ENCODE measurements at places on chromosomes 2 and 18. TPM values are rescaled to one million over a fixed set of nuclear protein-coding genes. Genes with fewer than 3 reads are reported as not detected.

DNA sequence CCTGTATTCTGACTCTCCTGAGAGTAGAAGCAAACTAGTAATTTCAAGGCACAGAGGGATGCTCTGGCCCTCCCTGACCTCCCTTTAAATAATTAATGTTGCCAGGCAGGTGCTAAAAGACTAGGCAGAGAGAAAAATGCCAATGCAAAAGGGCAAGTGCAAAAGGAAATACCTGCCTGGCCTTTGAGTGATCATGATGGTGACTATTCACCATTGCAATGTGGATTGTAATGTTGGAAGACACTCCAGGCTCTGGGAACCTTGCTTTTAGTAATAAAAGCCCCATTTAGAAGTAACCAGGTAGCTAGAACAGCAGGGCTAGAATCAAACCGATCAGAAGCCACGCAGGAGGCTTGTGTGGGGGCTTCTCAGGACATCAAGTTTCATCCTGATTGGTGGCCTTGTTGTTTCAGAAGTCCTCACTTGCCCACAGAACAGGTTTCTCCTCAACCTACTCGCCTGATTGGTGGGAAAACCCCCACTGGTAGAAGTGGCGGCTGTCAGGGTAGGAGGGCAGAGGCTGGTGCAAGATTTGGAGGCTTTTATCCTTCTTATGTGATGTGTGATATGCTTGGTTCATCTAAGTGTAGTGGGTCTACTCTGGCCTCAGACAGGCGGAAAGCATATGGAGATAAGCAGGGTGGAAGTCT is 16.0 kb upstream of the CHRNA1 start:
- DNase-seq: no peak

- no peak for DNase-seq
Observed at GRCh38 chr2:129779783-129780182, 199.7 kb upstream of the RAB6C start.

- no peak for DNase-seq
Observed at GRCh38 chr2:9818097-9818496, 25.2 kb upstream of the TAF1B start.

- DNase-seq: no peak
Observed at GRCh38 chr18:6120820-6121279, 225.5 kb upstream of the TMEM200C start.

- no peak for DNase-seq
Observed at GRCh38 chr2:235666213-235666781, 172.5 kb downstream of the AGAP1 start.

GRCh38 chr2:234363011-234363487 is 133.8 kb downstream of the ARL4C start:
- no peak for DNase-seq

The MCEE gene
- 41.6 TPM for total RNA-seq

The SDC1 gene
- 0.42 TPM for total RNA-seq

The KANSL3 gene
- total RNA-seq: 30.9 TPM

The NEUROD1 gene
- not detected for total RNA-seq

The COL5A2 gene
- total RNA-seq: 8.1 TPM

All from left ventricle myocardium superior (tissue), 1 donor.